ENCODE measurements at places on chromosomes 1 and 21.

GRCh38 chr1:200281201-200281835, 128.5 kb downstream of the ZNF281 start:
- no peak for DNase-seq

DNA sequence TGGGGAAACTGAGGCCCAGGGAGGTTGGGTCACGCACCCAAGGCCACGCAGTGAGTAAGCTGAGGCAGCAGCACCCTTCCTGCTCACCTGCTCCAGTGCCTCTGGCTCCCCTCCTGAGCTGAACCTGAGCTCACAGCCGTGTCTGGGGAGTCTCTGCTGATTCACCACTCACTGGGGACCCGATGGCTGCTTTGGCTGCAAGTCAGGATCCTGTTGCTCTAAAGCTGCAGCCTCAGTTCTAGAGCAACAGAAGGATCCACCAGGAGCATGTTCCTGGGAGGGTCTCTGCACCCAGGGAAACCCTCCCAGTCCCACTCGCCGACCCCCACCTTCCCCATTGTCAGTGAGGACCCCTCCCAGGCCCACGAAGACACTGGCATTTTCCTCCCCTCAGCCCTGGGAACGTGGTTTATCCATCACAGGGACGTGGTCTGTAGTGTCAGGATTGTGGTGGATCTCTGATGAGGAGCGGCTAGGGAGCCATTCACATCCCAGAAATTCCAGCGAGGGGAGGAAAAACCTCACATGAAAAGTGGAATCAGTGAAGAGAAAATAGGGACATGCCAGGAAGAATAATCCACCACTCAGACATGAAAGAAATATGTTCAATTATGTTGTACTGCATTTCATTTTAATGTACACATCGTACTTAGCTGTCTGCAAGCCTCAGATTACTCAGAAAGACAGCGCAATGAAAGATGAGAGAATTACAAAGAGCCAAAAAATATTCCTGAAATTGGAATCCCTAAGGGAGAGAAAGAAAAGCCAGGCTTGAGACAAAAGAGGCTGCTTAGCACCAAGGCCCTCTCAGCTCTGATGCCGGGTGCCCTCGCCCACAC, 447.2 kb downstream of the MATN1 start:
- no peak for DNase-seq

- no peak for DNase-seq
Observed at GRCh38 chr1:36397083-36397377, 678 bp downstream of the LSM10 start.

GRCh38 chr1:40712405-40712944, 21.0 kb downstream of the NFYC start:
- no peak for DNase-seq

- no peak for DNase-seq
Observed at GRCh38 chr1:67634396-67634935, 50.5 kb upstream of the GADD45A start.

DNA sequence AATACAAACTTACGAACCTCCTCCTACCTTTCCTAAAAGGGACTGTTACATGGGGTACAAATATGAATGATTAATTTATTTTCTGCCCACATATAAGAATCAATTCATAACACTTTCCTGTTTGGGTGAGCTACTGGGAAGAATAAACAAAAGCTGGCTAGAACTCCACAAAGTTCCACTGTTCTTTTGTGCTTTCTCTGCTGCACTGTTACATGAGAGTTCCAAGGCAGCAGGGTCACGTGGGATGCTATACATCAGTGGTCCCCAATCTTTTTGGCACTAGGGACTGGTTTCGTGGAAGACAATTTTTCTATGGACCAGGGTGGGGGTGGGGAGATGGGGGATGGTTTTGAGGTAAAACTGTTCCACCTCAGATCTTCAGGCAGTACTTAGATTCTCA, 2.2 kb upstream of the ANGPTL7 start:
- no peak for DNase-seq

- DNase-seq = no peak
Observed at GRCh38 chr1:30697571-30698376, 25.6 kb downstream of the MATN1 start.

DNA sequence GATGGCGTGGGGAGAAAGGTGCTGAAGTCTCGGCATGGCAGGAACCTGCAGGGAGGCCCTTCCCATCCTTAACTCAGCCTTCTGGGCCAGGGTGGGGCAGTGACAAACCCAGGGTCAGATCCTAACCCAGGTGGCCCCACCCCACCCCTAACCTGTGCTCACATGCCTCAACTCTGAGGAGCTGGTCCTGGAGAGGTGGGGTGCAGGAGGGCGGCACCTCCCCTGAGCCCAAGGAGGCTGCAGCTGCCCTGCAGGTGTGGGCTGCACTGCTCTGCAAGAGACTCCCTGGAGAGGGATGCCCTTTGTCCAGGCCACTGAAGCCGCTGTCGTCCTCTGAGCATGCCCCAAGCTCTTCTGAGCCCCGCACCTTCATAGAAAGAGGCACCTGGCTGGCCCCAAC, 15.2 kb upstream of the ADAMTSL4 start:
- no peak for DNase-seq

DNA sequence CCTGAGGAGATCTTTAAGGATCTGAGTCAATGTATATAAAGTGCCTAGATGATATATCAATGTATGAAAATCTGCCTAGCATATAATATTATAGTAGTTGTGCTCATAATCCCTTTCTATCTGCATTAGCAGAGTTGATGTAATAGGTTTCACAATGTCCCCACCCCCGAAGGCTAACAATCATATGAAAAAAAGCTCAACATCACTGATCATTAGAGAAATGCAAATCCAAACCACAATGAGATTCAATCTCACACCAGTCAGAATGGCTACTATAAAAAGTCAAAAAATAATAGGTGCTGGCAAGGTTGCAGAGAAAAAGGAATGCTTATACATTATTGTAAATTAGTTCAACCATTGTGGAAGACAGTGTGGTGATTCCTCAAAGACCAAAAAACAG, 147.8 kb upstream of the DPT start:
- DNase-seq = no peak

DNA sequence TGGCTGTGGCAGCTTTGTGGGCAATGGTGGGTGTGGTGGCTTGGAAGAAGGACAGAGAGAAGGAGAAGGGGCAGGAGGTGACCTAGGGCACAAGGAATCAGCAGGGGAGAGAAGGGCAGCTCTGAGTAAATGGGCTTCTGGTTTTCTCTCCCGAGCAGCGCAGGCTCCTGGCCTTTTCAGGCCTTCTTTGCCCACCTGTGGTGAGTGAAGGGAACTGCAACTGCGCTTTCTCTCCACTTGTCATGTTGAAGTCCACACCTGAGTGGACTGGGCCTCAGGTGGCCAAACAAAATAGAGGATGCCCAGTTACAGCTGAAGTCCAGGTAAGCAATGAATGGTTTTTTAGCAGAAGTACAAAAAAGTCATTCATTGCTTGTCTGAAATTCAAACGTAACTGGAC, 29.4 kb upstream of the KCNA10 start:
- DNase-seq = no peak

DNA sequence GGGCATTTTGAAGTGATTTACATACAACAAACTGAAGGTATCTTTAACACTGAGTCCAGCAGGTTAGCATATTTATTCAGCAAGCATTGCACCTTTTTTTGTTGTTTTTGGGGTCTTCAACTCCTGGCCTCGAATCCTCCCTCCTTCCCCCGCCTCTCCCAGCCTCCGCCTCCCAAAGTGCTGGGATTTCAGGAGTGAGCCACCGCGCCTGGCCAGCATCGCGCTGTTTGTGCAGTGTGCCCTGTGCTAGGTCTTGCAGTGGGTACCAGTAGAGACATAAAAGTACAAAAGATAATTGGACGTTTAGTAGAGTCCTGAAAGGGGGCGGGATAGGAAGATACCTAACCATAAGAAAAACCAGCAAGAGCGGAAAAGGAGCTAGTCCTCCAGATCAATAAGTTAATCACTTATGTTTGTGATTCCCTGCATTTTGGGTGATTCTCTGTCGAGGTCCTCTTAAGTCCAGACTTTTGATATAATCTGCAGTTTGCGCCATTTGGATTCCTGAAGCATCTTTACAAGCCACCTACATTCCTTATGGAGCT, 111.8 kb downstream of the OSBPL9 start:
- DNase-seq = no peak

Data from stimulated activated CD8-positive, alpha-beta memory T cell treated with anti-CD3 and anti-CD28 coated beads, Interleukin-12 subunit alpha, Interleukin-12 subunit beta, amount 100 ng/mL, for 1 hour (primary cell).